ENCODE measurements at places on chromosomes 3 and 15.

DNA sequence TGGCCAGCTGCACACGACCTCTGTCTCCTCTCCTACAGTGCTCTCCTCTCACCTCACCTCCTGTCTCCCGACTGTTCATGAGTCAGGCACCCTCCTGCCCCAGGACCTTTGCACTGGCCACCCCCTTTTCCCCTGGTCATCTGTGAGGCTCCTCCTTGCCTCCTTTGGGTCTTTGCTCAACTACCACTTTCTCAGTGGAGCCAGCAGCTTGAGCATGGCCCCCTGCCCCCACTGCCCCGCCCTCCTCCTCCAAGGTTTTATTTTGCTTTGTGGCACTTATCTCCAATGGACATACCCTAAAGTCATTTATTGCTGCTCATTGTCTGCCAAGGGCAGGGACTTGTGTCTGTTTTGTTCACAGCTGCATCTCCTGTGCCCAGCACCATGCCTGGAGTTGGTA lies 64.3 kb downstream of the MGLL start:
- no peak for DNase-seq

DNA sequence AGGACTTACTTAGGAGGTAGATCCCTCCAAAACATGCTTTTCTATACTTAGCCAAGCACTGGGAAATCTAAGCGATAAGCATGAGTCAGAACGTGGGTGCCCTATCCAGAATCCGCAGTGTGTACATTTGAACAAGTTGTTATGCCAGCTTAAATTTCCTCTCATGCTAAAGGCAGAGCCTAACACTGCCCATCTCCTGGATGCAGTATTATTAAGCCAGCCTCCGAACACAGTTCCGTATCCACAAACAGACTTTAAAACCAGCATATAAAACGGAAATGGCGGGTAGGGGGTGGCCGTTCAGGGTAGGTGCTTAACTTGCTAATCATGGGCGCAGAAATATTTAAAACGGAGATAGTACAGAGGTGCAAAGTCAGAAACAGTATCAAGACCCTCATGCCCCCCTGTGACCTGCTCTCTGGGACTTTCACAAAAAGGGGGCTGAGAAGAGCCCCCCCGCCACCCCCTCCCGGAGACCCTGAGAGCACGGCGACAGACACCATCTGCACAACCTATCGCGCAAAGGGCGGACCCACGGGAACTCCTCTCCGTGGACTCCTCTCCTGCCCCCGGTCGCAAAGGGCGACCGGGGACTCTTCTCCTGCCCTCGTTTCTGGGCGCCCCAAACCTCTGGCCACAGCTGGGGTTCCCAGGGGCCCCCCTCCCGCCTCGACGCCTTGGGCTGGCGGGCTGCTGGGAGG lies 889 bp upstream of the LRRIQ4 start:
- no peak for DNase-seq

DNA sequence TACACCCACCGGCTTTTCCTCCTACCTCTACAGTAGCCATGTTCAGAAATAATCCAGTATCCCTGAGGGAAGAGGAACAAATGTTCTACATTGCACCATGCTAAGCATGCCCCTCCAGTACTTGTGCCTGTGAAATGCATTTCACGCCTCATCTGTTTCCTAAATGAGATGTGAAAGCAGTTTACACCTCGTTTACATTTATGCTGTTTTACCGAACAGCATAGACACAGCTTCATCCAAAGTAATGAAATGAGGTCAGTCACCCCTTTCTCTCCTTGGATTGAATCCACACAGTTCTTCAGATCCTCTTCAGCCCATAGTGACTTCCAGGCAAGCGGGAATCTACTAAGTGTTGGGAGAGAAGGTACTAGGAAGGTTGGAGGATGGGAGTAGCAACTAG lies 514.3 kb downstream of the PDCD6IP start:
- no peak for DNase-seq

GRCh38 chr3:124250053-124250452 lies 258.1 kb upstream of the ROPN1 start:
- no peak for DNase-seq

DNA sequence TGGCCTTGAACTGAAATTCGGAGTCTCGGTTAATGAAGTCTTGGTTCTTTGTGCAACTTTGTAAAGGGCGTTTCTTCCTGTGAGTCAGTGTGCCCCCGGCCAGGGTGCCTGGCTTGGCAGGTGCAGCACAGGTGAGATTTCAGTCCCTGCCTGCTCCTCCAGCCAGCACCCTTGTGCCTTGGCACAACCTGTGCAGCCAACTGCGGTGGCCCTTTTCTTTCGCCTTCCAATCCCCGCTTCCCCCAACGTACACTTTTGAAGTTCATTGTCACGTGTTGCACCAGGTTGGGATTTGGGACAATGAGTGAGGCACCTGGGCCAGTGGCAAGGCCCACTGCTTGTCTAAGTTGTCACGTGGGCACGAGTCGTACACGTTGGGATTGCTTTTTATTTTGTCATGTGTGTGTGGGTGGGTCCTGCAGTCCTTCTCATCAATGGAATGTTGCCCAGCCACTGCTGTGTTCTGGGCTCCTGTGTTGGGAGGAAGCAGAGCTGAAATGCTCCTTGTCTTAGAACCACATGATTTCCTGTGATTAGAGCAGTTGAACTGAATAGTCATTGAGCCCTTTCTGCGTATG lies 242.9 kb upstream of the BHLHE40 start:
- no peak for DNase-seq

DNA sequence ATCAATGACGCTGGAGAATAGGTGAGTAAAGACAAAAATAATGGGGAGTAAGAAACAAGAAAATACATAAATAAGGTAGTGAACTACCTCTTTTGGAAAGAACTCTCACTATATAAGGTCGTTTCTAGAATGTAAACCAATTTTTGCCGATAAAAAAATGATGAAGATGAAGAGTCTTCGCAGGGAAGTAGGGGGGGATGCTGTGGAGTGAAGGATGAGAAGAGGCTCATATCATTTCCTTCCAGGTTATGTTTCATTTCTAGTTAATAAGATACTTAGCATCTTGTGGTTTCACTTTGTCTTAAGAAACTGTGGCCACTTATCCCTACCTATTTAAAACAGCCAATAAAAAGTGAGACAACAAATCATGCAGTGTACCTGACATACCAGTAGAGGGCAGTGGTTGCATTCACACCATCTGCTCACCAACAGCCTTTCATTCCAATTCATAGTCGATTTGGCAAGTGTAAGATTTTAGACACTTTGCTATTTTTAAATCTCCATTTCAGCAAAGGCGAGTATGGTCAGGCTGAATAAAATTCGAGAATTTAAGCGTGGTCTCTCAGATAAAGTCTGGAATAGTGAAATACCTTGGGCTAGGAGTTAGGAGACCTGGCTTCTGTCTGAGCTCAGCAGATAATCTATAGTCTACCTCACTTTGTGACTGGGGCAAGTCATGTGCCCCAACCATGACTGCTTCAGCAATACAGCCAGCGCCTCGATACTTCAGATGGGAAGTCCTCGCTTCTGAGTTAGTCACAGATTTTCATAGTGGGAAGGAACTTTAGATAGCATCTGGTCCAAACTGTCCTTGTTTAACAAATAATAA lies 28.9 kb upstream of the ICE2 start:
- peak; percentile 31 for DNase-seq

DNA sequence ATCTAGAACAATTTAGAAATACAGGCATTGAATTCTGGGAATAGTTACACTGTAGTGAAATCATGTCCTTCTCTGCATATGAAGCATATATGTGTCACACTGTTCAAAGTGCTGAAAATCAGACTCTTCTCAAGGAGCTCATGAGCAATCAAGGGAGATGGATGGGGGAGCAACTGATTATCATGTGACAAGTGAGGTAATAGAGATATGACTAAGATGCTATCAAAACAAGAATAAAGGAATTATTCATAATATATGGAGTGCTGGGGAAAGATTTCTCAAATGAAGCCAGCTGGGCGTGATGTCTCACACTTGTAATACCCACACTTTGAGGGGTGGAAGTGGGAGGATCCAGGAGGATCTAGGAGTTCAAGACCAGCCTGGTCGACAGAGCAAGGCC lies 74.9 kb upstream of the CHRNB4 start:
- no peak for DNase-seq

DNA sequence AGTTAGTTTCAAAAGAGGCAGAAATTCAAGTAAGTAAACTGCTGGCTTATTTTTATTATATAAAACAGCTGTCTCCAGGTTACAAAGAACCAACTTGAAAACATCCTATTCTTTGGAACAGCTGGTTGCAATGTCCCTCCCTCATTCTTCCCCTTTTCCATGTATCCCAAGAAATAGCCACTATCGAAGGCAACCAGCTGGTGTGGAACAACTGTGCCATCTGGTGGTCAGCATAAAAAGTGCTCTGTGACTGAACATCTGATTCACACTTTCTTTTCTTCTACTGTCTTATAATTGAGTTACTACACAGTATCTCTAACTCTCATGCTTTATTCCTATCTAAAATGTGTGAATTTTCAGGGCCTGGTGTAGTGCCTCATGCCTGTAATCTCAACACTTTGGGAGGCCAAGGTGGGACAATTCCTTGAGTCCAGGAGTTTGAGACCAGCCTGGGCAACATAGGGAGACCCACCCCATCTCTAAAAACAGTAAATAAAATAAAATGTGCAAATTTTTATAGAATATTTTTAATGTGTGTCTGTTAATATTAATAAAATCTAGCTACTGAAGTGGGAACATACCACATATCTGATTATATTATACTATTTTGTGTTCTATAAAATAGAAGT lies 9.6 kb downstream of the OSBPL11 start:
- peak; percentile 40 for DNase-seq

DNA sequence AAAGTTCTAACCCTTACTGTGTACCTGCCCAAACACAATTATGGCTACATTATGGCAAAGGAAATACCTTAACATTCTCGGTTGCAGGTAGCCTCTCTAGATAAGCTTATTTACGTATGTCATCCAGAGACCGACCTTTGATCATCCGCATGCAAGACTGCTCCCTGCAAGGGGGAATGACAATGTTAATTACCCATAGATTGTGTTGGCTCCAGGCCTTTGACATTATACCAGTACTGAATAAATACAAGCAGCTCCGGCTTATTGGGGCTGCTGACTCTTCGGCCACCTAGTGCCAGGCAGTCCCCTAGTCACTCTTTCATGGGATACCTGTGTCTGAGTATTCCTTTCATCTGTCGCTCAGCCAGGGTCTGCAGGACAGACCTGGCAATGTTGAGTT lies 223.5 kb downstream of the DTWD1 start:
- DNase-seq: no peak

GRCh38 chr3:141386126-141386488 lies 17.8 kb downstream of the ZBTB38 start:
- DNase-seq: no peak

DNA sequence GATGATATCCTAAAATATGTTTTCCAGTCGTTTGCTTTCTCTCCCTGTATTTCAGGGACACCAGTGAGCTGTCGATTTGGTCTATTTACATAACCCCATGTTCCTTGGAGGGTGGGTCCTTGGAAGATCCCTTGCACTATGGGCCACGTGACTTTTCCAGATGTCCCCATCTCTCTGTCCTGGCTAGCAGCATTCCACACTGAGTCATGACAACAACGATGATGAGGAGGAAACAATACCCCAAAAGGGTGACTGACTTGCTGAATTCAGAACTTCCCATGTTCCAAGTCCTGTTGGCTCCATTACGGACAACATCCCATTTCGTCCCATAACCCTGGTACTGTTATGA lies 134.3 kb downstream of the NSMCE3 start:
- DNase-seq: no peak

DNA sequence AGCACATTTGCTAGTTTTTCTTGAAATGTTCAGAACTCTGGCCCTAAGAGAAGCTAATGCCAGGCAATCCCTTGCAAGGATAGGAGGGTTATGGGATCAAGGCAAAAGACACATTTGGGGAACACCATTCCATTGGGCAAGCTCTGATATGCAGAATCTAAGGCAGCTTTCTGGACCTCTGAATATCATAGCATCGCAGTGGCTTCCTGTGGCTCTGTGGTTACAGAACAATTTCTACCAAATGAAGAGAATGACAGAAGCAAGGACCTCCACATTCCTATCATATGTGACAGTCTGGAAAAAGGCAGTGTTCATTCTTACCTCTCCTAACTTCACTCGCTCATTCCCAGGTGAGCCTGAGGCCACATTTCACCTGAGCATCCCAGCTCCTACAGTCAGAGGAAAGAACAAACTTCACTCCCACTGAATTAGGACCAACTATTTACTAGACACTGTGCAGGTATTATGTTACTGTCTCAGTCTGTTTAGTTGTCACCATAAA lies 836.1 kb upstream of the CFAP20DC start:
- no peak for DNase-seq

DNA sequence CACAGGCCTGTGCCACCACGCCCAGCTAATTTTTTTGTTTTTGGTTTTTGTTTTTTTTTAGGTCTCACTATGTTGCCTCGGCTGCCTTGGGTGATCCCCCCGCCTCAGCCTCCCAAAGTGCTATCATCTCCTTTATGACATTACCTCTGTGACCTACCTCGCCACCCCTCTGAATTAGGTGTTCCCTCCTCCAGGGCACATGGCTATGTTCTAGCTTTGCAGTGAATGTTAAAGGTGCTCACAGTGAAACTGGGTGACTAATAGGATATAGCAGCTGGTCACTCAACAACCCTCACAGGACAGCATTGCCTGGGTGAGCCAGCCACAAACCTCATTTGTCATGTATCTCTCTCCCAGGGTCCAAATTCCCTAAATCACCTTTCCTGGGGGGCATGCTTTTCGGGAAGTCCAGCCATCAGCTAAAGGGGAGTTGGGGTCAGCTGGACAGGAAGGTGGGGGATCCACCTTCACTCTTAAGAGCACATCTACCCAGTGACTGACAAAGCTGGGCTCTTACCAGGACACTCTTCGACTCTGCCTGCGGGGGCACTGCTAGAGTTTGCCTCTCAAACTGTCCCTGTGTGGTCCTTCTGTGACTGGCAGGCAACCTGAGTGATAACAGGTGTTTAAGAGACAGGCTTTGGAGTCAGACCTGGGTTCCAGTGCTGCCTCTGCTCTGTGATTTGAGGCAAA lies 1.6 kb upstream of the TTLL3 start:
- DNase-seq: peak; percentile 35

DNA sequence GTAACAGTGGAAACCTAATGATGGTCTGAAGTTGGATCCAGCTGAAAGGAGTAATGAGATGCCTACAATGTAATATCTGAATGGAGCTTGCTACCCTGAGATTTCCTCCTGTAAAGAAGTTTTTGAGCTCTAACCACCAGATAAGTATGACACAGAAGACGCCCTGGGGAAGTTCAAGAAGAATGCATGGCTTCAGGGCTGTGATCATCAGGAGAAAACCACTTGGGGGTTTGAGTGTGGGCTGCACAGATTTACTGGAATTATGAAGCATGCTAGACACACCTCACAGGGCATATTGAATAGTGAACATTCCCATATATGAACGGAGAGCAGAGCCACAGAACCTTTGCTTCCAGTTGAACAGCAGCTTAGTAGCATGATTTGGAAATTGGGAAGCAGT lies 10.6 kb upstream of the CCDC80 start:
- no peak for DNase-seq
